Amniotic epithelial cell (primary cell): ENCODE measurements at places on chromosomes 11 and 22.
A peak's percentile ranks its signal among the peaks of the same experiment; 100 is the strongest.

DNA sequence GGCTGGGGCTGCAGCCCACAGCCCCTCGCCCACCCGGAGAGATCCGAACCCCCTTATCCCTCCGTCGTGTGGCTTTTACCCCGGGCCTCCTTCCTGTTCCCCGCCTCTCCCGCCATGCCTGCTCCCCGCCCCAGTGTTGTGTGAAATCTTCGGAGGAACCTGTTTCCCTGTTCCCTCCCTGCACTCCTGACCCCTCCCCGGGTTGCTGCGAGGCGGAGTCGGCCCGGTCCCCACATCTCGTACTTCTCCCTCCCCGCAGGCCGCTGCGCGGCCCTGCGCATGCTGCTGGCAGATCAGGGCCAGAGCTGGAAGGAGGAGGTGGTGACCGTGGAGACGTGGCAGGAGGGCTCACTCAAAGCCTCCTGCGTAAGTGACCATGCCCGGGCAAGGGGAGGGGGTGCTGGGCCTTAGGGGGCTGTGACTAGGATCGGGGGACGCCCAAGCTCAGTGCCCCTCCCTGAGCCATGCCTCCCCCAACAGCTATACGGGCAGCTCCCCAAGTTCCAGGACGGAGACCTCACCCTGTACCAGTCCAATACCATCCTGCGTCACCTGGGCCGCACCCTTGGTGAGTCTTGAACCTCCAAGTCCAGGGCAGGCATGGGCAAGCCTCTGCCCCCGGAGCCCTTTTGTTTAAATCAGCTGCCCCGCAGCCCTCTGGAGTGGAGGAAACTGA is 731 bp downstream of the GSTP1 start:
- peak; percentile 63 for DNase-seq

- DNase-seq, result no peak
Measured at GRCh38 chr11:66035653-66036333, 9.5 kb upstream of the CATSPER1 start.

DNA sequence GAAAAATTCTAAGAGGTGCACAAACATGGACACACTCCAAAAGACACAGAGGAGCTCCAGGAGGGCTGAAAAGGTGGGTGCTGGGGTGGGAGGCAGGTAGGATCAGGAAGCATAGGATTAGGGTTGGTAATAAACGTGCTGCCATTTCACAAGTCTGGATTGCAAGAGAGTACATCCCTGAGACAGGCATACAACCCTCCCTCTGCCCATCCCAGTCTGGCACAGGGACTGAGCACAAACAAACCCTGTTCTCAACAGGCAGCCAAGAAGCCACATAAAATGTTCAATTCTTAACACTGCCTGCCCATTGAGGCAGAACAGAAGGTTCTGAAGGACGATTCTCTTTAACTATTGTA is 18.5 kb downstream of the SLC35F2 start:
- no peak for DNase-seq

DNA sequence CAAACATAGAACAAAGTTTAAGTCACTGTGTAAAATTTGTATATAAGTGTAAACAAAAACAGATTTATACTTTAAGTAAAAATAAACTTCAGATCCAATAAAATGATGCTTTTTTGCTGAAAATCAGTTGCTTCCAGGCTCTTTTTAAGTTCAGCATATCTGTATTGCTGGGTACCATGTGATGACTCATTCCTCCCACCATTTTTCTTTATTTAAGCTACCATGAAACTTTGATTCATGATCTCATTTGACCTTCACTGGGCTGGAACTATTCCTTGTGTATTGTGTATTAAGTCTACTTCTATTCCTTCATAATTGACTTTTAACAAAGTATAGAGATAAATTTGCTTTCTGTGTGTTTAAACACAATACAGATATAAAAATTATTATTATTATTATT is 46.3 kb upstream of the RRM1 start:
- peak; percentile 33 for DNase-seq

DNA sequence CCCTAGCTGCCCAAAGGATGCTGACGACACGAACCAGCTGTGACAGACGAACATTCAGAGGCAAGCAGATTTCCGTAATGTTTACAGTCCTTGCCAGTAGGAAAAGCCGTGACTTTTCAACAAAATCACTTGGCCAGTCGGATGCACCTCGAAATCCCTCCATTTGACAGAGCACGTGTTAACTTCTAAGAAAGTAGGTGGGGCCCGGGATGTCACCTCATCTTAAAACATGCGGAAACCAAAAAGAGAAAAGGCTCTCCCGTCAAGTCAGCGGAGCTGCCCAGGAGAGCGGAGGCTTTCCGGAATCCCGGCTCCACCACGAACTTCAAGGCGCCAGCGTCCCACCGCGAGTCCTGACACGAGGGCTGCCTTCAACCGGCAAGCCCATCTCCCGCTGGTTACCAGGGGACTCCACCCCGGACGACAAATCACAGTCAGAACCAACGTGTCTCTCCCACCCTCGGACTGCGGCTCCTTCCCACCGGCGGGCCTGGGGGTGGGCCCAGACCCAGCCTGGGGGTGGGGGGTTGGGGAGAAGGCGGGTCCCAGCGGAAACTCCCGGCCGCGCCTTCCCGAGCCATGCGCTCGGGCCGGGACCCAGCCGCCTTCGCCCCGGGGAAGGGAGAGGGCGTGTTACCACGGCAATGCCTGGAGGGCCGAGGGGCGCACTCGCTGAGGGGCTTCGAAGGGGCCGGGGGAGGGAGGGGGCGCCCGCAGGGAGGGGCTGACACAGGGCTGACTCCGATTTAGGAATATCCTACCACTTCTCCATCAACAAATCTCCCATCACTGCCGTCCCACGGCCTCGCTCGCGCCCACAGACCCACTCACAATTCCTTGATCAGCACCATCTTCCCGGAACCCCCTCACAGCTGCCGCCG is 475 bp downstream of the PITPNB start:
- DNase-seq, result peak; percentile 75

DNA sequence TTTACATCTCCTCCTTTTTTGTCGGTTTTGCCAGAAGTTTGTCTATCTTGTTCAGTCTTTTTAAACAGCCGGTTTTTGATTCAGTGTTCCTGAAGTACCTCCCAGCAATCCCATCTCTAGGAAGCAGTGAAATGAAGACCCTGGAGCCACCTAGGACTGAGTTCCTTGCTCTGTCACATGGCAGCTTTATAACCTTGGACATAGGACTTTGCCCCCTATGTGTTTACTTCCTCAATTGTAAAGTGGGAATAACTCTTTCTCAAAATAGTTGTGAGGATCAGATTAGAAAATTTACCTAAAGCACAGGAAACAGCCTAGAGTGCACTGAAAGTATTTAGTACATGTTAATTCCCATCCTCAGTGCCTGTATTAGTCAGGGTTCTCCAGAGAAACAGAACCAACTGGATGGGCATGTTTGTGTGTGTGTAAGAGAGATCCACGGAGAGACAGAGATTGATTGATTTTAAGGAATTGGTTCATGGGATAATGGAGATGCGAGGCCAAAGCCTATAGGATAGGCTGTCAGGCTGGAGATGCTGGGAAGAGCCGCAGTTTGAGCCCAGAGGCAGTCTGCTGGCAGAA is 20.0 kb downstream of the FAM83F start:
- DNase-seq, result no peak

DNA sequence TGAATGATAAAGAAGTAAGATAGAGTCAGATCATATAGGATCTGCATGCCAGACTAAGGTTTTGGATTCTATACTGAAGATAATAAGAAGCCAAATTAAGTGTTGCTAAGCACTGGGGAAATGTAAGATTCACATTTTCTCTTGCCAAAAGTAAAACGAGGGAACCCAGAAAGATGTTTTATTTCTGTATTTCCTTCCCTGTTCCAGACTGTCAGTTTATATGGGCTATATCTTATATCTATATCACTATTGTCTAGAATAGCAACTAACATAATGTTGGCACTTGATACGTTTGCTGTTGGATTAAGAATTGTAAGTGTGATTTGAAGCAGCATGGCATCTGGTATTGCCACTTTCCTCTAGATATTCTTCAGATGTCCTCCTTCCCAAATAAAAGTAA is 8.3 kb downstream of the OR52E6 start:
- DNase-seq, result no peak

- DNase-seq, result no peak
Measured at GRCh38 chr11:39571081-39571480, 1888.4 kb downstream of the LRRC4C start.

GRCh38 chr11:80122211-80122610 is 681.4 kb upstream of the TENM4 start:
- no peak for DNase-seq

GRCh38 chr11:10590218-10590915 is 21.9 kb upstream of the LYVE1 start:
- DNase-seq, result no peak

DNA sequence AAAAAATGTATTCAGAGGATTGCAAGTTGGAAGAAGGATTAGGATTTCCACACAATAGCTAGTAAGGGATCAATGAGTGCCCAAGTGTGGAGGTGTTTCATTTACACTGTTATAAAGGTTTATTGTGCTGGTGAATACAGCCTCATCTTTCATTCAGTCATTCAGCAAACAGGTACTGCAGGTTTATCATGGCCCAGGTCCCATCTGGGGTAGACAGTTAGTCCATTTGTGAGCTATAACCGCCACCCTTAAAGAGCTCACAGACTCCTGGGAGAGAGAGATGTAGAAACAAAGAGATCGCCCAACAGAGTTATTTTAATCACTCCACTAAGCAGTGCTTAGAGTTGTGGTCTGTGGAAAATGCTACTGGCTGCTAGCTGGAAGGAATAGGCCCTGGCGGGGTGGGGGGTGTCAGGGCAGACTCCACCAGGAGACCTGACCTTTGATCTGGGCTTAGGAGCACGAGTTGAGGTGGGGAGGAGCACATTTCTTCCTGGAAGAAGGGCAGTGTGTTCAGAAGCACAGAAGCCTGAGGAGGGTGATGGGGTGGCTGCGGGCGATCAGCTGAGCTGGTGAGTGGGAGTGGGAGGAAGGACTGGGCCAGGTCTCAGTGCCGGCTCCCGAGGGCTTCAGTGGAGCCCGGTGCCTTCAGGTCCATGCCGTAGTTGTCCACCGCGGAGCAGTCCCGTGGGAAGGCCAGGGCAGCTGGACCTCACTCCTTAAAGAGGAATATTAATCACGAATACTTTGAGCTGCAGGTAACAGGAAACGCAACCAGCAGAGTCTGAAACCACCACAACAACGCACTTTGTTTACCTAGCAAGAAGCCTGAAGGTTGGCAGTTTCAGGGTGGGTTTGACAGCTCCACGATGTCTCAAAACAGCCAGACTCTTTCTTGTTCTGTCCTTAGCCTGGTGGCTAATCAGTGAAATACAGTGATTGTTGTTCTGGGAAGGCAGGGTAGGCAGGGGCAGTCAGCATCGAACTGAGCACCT is 11.2 kb downstream of the TOM1 start:
- peak; percentile 72 for DNase-seq

GRCh38 chr11:83471831-83472727 is 185.9 kb upstream of the CCDC90B start:
- DNase-seq, result no peak
